ENCODE measurements at places on chromosomes 16 and 17. TPM values are rescaled to one million over a fixed set of nuclear protein-coding genes. Genes with fewer than 3 reads are reported as not detected.

CHD3 gene
- total RNA-seq, result 263 TPM

SYCE1L gene
- total RNA-seq, result 18.9 TPM

KRTAP2-2 gene
- not detected for total RNA-seq

PARN gene
- 28.2 TPM for total RNA-seq

C16orf96 gene
- 0.27 TPM for total RNA-seq

PLK1 gene
- total RNA-seq, result 0.84 TPM

CTF1 gene
- not detected for total RNA-seq

CACNA1G gene
- total RNA-seq, result not detected

NMT1 gene
- 61.1 TPM for total RNA-seq

KRTAP3-3 gene
- total RNA-seq, result not detected

LRRC37A gene
- total RNA-seq, result 2.9 TPM

DPEP3 gene
- total RNA-seq, result 0.53 TPM

KRTAP4-1 gene
- not detected for total RNA-seq

AIPL1 gene
- not detected for total RNA-seq

RND2 gene
- 0.28 TPM for total RNA-seq

ATP6V0C gene
- 224 TPM for total RNA-seq

SLC52A1 gene
- 0.17 TPM for total RNA-seq

TMC7 gene
- total RNA-seq, result not detected

STH gene
- not detected for total RNA-seq

CCL7 gene
- not detected for total RNA-seq

KRT36 gene
- total RNA-seq, result not detected

NXPH3 gene
- not detected for total RNA-seq

TEKT5 gene
- total RNA-seq, result not detected

TBC1D3G gene
- not detected for total RNA-seq

LPO gene
- not detected for total RNA-seq

SHBG gene
- total RNA-seq, result not detected

TMEM114 gene
- total RNA-seq, result not detected

DNAAF8 gene
- not detected for total RNA-seq

TVP23A gene
- total RNA-seq, result not detected

ACBD4 gene
- total RNA-seq, result 24.8 TPM

OR1A1 gene
- not detected for total RNA-seq

GPR179 gene
- not detected for total RNA-seq

Data from CD4-positive, alpha-beta T cell (primary cell).